ENCODE measurements at places on chromosomes 6 and 20. TPM values are rescaled to one million over a fixed set of nuclear protein-coding genes. Genes with fewer than 3 reads are reported as not detected.

GRCh38 chr6:88492824-88493223 is 326.7 kb upstream of the CNR1 start:
- no peak for DNase-seq
- no peaks in the 10 kb centered on the region for H3K4me1 ChIP-seq
- peaks cover 11% of the 10 kb centered on the region for H3K27me3 ChIP-seq

- no peak overlapping the region for H3K27ac ChIP-seq
- no peak overlapping the region for H3K4me3 ChIP-seq
These were observed 69.8 kb upstream of the TINAG start for GRCh38 chr6:54238396-54238795.

DNA sequence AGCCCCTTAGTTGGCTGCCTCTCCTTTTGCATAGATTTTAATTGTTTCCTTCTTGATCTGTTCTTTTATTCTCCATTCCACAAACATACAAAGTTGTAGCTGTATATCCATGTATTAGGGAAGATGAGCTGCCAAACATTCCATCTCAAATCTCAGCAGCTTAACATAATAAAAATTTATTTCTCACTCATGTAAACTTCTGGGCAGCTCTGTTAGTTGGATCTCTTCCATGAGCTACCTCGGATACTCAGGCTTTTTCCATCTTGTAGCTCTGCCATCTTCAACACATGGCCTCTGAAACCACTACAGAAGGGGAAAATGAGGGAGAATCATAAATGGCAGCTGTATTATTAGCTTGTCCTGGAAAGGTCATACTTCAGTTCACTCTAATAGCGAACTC is 149.4 kb upstream of the BMP2 start:
- H3K4me1 ChIP-seq = no peaks in the 10 kb centered on the region
- H3K36me3 ChIP-seq = no peaks in the 10 kb centered on the region
- DNase-seq = no peak
- H3K4me3 ChIP-seq = no peak overlapping the region
- H3K27me3 ChIP-seq = no peaks in the 10 kb centered on the region

Gene ADGRF5
- not detected for total RNA-seq

Gene PAX1
- total RNA-seq = not detected

Gene TCF15
- total RNA-seq = not detected

Gene GPR63
- 0.69 TPM for total RNA-seq

Gene C6orf15
- not detected for total RNA-seq

Measured in activated CD8-positive, alpha-beta T cell treated with anti-CD3 and anti-CD28 coated beads for 36 hours (primary cell).